ENCODE measurements at places on chromosomes 2 and 18. TPM values are rescaled to one million over a fixed set of nuclear protein-coding genes. Genes with fewer than 3 reads are reported as not detected.

Gene RESP18
- not detected for total RNA-seq

Gene POTEC
- not detected for total RNA-seq

Gene INPP5D
- 24.2 TPM for total RNA-seq

Gene KCTD18
- total RNA-seq, result 14.8 TPM

Gene OSR1
- total RNA-seq, result 180 TPM

Gene ABHD3
- 8.5 TPM for total RNA-seq

DNA sequence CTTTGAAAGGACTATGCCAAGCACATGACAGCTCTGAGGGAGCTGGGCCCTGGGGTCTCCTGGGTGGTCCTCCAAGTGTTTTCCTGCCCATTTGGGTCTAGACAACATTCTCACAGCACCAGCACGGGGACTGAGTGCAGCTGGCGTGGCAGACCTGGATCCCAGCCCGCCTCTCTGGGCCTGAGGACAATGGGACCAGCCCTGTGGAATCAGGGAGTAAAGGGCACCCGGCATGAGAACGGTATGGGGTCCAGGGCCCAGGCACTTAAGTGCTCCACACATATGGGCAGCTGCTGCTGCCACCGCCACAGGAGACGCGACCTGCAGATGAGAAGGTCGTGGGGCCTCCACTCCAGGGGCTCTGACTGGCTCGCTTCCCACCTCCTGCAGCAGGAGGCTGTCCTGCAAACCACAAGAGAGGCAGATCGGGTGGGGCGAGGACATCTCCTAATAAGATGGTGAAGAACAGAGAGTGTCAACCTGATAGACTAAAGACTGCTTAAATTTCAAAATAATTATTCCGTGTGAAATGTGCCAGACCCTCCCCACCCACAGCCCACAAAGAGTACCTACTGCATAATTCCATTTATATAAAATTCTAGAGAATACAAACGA, 46.3 kb downstream of the FAM178B start:
- no peak for DNase-seq
- H3K27me3 ChIP-seq, result no peaks in the 10 kb centered on the region
- no peaks in the 10 kb centered on the region for H3K4me1 ChIP-seq
- no peak overlapping the region for H3K4me3 ChIP-seq
- no peak overlapping the region for H3K27ac ChIP-seq
- no peaks in the 10 kb centered on the region for H3K36me3 ChIP-seq

DNA sequence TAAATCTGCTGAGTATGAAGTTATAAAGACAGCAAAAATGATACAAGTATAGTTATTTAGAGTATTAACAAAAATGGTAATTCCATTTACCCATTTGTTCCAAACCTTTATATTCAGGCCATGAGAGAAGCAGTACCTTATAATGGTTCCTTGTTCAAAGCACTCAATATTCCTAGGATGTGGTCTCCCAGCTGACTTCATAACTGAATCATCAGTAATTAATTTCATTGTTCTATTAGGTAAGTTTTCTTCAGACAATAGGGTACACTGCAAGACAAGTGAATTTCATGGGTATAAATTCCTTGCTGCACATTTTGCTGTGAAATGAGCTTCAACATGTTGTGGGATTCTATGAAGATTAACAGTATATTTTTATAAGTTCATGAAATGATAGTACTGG, 550.8 kb upstream of the ZEB2 start:
- H3K4me3 ChIP-seq, result no peak overlapping the region
- no peak overlapping the region for H3K27ac ChIP-seq
- peaks cover 4% of the 10 kb centered on the region for H3K4me1 ChIP-seq

DNA sequence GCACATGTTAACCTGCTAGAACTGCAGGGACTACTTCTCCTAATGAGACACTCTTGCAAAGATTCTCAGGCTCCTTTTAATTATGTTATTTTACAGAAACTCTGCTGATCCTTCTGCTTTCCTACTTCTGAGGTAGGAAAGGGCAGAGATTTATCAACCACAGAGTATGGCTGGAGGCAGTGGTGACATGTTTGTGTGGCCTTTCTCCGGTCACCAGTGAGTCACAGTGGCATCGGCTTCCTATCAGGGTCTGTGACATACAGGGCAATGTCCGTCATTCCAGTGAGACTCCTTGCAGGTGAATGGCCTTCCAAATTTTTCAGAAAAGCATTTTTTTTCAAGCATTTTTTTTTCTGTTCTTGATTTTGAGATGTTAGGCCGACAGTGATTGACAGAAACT, 180.7 kb upstream of the LYPD1 start:
- no peaks in the 10 kb centered on the region for H3K4me1 ChIP-seq
- DNase-seq, result no peak
- H3K4me3 ChIP-seq, result no peak overlapping the region

DNA sequence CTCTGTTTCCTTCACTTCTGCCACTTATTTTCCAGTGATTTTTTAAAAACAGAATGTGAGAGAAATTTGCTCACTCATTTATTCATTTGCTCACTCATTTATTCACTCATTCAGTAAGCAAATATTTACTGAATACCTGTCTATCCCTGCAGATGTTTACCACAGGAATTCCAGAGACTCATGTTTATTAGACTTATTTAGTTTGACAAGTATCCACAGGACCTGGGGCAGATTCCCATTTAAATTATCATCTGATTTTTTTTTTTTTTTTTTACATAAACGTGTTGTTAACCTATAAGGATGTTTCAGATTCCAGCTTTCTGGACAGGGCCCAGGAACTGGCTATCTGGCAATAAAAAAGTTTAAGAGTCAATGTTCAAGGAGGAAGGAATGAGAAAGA, 175.1 kb upstream of the ERBB4 start:
- H3K27ac ChIP-seq, result no peak overlapping the region
- H3K27me3 ChIP-seq, result no peaks in the 10 kb centered on the region
- H3K4me1 ChIP-seq, result no peaks in the 10 kb centered on the region
- no peak overlapping the region for H3K4me3 ChIP-seq
- DNase-seq, result no peak
- no peaks in the 10 kb centered on the region for H3K36me3 ChIP-seq

GRCh38 chr2:49616800-49617199, 462.5 kb upstream of the FSHR start:
- no peaks in the 10 kb centered on the region for H3K27me3 ChIP-seq
- H3K4me1 ChIP-seq, result no peaks in the 10 kb centered on the region
- H3K27ac ChIP-seq, result no peak overlapping the region
- no peaks in the 10 kb centered on the region for H3K36me3 ChIP-seq
- no peak for DNase-seq
- no peak overlapping the region for H3K4me3 ChIP-seq

GRCh38 chr18:1371724-1372123, 467.1 kb downstream of the ADCYAP1 start:
- H3K4me1 ChIP-seq, result no peaks in the 10 kb centered on the region
- H3K27me3 ChIP-seq, result no peaks in the 10 kb centered on the region
- DNase-seq, result no peak
- H3K36me3 ChIP-seq, result no peaks in the 10 kb centered on the region
- H3K4me3 ChIP-seq, result no peak overlapping the region
- H3K27ac ChIP-seq, result no peak overlapping the region

DNA sequence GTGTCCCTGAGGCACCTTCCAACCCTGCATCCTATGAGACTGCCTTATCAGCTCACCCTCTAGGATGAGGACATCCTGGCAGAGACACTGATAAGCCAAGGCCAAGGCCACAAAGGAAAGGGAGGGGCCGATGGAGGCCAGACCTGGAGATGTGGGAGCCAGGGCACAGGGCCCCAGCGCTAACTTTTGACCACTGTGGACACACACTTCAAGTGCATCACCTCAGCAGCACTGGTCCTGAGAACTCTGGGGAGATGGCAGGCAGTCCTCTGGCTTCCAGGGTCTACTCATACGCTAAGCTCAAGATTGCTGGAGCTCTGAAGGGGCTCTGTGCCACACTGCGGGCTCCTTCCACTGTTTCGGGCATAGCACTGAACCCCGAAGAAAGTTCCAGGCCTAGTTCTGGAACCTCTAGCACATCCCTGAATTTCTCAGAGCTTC, 100.2 kb upstream of the ID2 start:
- no peaks in the 10 kb centered on the region for H3K4me1 ChIP-seq
- no peaks in the 10 kb centered on the region for H3K36me3 ChIP-seq
- DNase-seq, result no peak
- H3K27ac ChIP-seq, result no peak overlapping the region

- no peaks in the 10 kb centered on the region for H3K27me3 ChIP-seq
- H3K4me3 ChIP-seq, result no peak overlapping the region
- H3K27ac ChIP-seq, result no peak overlapping the region
- H3K4me1 ChIP-seq, result no peaks in the 10 kb centered on the region
- H3K36me3 ChIP-seq, result no peaks in the 10 kb centered on the region
Measured at GRCh38 chr2:112465382-112465781, 16.6 kb upstream of the TTL start.

DNA sequence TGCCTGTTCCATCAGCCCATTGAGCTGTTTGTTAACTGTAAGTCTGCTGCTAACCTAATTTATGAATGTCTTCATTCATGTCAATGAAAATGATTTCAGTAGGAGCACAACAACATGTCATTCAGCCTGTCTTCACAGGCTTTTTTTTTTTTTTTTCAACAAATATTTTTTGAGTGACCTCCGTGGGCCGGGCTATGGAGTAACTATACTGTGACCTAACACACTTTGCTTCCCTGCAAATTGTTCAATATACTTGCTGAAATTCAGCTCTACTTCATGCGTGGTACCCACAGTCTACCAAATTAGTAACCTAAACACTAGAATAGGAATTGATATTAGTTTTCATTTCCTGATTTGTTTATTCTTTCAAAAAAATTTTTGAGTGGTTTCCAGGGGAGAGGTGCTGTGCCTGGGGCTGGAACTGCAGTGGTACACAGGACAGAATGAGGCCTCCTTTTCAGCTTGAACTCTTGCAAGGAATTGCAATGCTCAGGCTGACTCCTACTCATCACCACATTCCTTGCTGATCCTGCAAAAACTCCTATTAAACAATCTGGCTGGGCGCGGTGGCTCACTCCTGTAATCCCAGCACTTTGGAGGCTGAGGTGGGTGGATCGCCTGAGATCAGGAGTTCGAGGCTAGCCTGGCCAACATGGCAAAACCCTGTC, 87.1 kb downstream of the CDH20 start:
- H3K36me3 ChIP-seq, result no peaks in the 10 kb centered on the region
- H3K4me3 ChIP-seq, result no peak overlapping the region
- no peak for DNase-seq
- H3K27ac ChIP-seq, result no peak overlapping the region
- H3K4me1 ChIP-seq, result no peaks in the 10 kb centered on the region
